Osteocyte (in vitro differentiated cells): ENCODE measurements at places on chromosomes 6 and 20. TPM values are rescaled to one million over a fixed set of nuclear protein-coding genes. Genes with fewer than 3 reads are reported as not detected.

DNA sequence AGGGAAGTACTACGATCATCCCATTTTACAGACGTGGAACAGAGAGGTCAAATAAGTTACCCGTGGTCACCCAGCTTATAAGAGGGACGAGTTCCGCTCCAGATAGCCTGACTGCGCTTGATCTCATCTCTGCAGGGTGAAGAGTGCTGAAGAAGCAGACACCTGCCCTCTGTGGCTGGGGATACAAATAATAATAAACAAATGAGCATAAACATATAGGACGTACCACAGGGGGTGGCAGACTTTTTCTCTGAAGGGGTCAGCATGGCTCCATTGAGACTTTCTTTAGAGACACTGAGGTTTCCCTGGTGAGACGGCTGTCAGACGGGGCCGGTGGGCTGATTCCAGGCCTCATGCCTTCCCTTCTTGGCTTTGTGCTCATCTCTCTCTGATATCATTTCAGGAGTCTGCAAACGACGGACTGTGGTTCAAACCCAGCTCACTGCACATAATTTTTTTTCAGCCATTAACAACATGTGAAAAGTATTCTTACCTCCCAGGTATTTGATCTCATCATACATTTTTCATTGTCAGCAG lies 47.1 kb downstream of the IRF4 start:
- DNase-seq: no peak

Gene CNR1
- not detected in 2 replicates for total RNA-seq

Gene MOCS3
- total RNA-seq: 5.0 and 5.5 TPM in 2 replicates

Gene TNXB
- 13.1 and 13.9 TPM in 2 replicates for total RNA-seq

Gene CAP2
- total RNA-seq: 71.8 and 83.6 TPM in 2 replicates

Gene RGS17
- 2.9 and 3.1 TPM in 2 replicates for total RNA-seq

DNA sequence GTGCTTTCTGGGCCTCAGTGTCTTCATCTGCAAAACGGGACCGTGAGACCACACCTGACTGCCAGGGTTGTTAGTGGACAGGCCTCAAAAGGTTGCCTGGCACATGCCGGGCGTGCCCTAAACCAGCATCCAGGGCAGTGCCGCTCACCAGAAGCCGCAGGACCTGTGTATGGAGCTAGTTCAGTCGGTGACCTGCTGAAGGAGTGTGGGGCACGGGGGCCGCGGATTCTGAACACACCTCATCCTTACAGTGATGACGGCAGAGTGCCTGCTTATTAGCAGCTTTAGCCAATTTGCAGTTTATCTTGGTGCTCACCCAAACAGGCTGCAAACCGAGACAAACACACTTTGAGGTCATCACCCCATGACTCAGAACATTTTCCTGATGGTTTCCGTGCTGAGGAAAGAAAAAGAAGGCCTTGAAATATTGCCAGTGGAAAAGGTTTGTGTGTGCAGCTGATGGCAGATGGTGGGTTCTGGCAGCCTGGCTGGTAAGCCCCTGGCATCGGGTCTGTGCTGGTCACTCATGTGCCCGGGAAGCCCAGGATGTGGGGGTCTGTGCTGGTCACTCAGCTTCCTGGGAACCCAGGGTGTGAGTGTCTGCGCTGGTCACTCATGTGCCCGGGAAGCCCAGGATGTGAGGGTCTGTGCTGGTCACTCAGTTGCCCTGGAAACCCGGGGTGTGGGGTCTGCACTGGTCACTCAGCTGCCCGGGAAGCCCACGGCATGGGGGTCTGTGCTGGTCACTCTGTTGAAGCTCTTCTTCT lies 153.8 kb downstream of the ERMARD start:
- DNase-seq: no peak

- no peak for DNase-seq
These were observed 705.5 kb upstream of the MAN1A1 start for GRCh38 chr6:120055071-120055470.

- no peak for DNase-seq
These were observed 60.3 kb downstream of the VTA1 start for GRCh38 chr6:142207265-142207877.

DNA sequence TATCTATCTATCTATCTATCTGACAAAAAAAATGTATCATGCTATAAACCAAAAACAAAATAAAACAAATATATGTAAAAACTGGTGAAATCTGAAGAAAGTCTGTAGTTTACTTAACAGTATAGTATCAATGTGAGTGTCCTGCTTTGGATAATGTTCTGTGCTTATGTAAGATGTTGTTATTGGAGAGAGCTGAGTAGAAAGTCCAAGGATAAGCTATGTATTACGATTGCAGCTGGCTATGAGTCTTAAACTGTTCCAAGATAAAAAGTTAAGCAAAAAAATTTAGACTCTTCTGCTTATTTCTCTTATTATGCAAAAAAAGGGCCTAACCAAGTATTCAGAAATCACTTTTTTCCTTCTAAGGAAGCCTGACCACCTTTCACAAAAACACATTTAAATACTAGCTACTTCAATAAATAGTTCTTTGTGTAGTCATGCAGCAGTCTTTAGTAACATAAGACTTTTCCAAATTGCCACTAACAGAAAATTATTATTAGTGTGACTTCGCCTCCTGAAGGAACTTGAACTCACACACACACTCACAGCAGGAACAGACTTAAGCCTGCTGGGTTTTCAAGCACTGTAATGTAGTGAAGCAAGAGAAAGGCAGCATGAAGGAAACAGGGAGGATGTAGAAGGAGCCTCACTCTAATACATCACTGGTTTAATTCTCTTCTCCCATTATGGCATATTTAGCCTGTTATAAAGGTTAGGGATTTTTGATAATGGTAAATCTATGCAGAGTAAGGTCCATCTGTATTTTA lies 265.8 kb upstream of the GJE1 start:
- no peak for DNase-seq

Gene KCNG1
- 6.3 and 6.9 TPM in 2 replicates for total RNA-seq

- DNase-seq: no peak
These were observed 8.5 kb upstream of the HLA-DRA start for GRCh38 chr6:32431142-32431541.

Gene BHLHE23
- not detected in 2 replicates for total RNA-seq

Gene DSE
- 57.2 and 67.1 TPM in 2 replicates for total RNA-seq

Gene E2F1
- total RNA-seq: 5.6 and 6.3 TPM in 2 replicates

Gene C20orf204
- 1.3 and 1.4 TPM in 2 replicates for total RNA-seq

- no peak for DNase-seq
These were observed 43.9 kb upstream of the DEK start for GRCh38 chr6:18308070-18308735.

GRCh38 chr6:142867988-142868812 lies 76.8 kb downstream of the HIVEP2 start:
- DNase-seq: no peak

GRCh38 chr20:35618263-35619131 lies 2.9 kb downstream of the SPAG4 start:
- no peak for DNase-seq

Gene FAM209A
- 0.42 and 1.0 TPM in 2 replicates for total RNA-seq

Gene PI3
- total RNA-seq: not detected in 2 replicates

GRCh38 chr20:59740621-59741020 lies 136.3 kb downstream of the PHACTR3 start:
- no peak for DNase-seq

DNA sequence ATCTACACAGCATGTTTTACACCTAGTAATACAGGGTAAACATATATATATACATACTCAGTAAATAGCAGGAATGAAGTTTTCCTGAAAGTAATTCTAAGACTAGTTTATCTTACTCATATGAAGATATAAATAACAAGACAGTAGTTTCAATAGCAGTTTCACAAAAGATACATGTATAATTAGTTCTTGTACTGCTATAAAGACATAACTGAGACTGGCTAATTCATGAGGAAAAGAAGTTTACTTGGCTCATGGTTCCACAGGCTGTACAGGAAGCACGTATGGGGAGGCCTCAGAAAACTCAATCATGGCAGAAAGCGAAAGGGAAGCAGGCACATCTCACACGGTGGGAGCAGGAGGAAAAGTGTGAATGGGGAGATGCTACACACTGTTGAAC lies 16.9 kb downstream of the RARS2 start:
- DNase-seq: no peak

DNA sequence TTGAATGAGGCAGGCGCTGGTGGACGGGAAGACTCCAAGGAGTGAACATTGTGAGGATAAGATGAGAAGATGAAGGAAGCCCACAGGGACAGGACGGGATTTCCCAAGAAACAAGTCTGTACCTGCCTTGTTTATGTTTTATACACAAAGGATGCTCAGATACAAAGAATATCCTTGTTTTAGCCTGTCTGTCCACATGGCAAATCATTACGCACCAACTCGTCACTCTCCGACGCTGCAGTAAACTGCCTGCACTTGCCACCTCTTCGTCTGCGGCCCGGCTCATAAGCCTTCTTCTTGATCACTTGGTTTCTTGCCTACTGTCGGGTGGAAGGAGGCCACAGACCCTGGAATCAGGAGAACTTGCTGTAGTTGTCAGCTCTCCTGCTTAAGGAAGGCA lies 85.4 kb downstream of the CD83 start:
- DNase-seq: no peak

Gene CST5
- total RNA-seq: not detected in 2 replicates
